ENCODE measurements at places on chromosomes 3 and 15.

- no peak for DNase-seq
Measured at GRCh38 chr3:143731320-143731719, 116.9 kb downstream of the SLC9A9 start.

GRCh38 chr3:187064210-187065115 is 74.8 kb downstream of the RPL39L start:
- DNase-seq, result no peak

DNA sequence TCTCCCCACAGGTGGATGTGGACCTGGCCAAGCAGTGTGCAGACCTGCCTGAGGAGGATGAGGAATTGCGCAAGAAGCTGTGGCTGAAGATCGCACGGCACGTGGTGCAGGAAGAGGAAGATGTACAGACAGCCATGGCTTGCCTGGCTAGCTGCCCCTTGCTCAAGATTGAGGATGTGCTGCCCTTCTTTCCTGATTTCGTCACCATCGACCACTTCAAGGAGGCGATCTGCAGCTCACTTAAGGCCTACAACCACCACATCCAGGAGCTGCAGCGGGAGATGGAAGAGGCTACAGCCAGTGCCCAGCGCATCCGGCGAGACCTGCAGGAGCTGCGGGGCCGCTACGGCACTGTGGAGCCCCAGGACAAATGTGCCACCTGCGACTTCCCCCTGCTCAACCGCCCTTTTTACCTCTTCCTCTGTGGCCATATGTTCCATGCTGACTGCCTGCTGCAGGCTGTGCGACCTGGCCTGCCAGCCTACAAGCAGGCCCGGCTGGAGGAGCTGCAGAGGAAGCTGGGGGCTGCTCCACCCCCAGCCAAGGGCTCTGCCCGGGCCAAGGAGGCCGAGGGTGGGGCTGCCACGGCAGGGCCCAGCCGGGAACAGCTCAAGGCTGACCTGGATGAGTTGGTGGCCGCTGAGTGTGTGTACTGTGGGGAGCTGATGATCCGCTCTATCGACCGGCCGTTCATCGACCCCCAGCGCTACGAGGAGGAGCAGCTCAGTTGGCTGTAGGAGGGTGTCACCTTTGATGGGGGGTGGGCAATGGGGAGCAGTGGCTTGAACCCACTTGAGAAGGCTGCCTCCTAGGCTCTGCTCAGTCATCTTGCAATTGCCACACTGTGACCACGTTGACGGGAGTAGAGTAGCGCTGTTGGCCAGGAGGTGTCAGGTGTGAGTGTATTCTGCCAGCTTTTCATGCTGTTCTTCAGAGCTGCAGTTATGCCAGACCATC is 8.6 kb downstream of the VPS18 start:
- DNase-seq, result no peak

GRCh38 chr15:76991741-76992645 is 2.9 kb upstream of the PSTPIP1 start:
- DNase-seq, result no peak

GRCh38 chr3:25507811-25508210 is 79.7 kb downstream of the RARB start:
- DNase-seq, result no peak

- DNase-seq, result no peak
Measured at GRCh38 chr3:172341482-172342059, 106.7 kb downstream of the GHSR start.

DNA sequence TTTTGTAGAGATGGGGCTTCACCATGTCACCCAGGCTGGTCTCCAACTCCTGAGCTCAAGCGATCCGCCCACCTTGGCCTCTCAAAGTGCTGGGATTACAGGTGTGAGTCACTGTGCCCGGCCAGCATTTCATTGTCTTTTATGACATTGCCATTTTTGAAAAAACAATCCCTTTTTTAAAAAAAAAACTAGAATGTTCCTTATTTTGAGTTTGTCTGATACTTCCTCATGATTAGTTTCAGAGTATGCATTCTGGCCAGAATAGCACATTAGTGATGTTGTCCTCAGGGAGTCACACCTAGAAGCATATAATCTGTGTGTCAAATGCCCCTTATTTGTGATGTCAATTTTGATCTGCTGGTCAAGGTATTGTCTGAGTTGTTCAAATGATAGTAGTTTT is 21.2 kb upstream of the NMD3 start:
- DNase-seq, result no peak

DNA sequence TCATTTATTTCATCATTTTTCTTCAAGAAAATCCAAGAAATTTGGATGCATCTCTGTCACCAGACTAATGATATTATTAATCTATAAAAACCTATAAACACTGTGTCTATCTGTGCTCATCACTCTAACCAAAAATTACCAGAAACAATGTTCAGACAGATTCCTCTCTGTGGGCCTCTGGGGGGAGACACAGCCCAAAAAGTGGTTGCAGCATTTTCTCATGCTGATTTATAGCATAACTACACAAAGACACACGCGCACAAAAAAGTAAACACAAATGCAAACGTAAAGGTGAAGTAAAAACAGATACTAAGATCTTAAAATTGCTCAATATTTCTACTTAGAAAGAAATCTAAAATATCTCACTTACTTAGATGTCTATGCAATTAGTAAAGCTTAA is 976.0 kb downstream of the GBE1 start:
- no peak for DNase-seq

DNA sequence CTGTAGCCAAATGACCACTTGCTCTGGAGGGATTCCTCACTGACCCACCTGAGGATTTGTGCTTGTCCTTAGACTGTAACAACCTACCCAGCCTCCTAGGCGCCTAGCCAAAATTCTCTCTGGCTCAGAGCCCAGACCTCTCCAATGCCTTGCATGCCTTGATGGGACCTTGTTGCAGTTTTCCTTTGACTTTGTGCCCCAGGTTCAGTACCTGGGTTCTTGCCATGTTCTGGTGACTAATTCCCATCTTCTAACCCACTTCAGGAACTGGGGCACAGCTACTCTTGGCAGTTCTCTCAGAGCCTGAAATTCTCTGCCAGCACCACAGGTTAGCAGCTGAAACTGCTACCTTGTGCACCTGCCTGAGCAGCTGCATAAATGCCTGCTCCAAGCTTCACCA is 27.0 kb upstream of the UBE3A start:
- no peak for DNase-seq

- no peak for DNase-seq
Measured at GRCh38 chr3:35276568-35276967, 362.8 kb upstream of the ARPP21 start.

- no peak for DNase-seq
Measured at GRCh38 chr15:36278219-36278618, 301.2 kb upstream of the CDIN1 start.

DNA sequence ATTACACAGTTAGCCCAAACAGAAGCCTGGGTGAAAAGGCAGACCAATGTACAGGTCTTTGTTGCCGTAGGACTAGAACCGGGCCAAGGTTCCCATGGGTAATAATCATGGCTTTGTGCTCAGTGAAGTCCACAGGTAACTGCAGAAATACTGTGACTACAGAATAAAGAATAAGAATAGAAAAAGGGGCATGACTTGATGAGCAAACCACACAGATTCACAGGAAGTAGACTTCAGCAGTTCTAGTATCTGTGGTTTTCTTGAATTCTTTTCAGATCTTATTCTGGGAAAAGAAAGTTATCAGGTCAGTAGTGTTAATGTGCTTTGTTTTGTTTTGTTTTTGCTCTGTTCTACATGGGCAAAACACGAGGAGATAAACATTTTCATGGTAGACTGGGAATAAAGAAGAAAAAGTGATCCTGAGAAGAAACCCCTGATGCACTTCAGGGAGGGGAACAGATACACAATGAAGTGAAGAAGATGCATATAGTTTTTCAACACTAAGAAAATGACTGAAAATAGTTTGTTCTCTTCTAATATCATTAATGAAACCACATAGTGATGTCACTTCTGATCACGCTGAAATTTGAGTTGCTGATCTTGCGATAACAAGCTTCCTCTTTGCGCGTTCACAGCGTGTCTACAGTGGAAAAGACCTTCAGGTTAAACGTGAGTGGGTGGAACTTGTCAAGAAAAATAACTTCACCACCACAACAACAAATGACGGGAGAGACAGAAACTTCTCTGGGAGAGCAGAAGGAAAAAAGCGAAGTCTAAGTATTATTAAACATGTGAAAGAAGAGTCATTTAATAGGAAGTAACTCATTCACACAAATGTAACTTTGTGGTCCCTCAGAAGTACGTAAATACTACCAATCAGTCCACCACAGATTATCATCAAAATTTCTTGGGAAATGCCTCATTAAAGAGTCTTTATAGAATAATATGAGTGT is 315.8 kb upstream of the SATB1 start:
- peak; percentile 18 for DNase-seq

Data from stimulated activated CD4-positive, alpha-beta T cell treated with anti-CD3 and anti-CD28 coated beads, TNF-alpha, amount 100 ng/mL, for 4 hours (primary cell).